Articular chondrocyte of knee joint (primary cell): ENCODE measurements at places on chromosomes 4 and X. TPM values are rescaled to one million over a fixed set of nuclear protein-coding genes. Genes with fewer than 3 reads are reported as not detected.

LRAT gene
- total RNA-seq = 1.2 and 2.1 TPM in 2 replicates

HSFX2 gene
- 0.22 TPM in 1 of 2 replicates, not detected in the other for total RNA-seq

FGF5 gene
- 0.26 and 0.76 TPM in 2 replicates for total RNA-seq

PNMA6F gene
- total RNA-seq = not detected in 2 replicates

SAGE1 gene
- total RNA-seq = not detected in 2 replicates

PCDH11X gene
- not detected in 2 replicates for total RNA-seq

NXF2 gene
- not detected in 2 replicates for total RNA-seq

HERC5 gene
- total RNA-seq = 1.3 and 2.9 TPM in 2 replicates

TLR1 gene
- total RNA-seq = 3.0 and 8.4 TPM in 2 replicates
